ENCODE measurements at places on chromosomes 13 and 19. TPM values are rescaled to one million over a fixed set of nuclear protein-coding genes. Genes with fewer than 3 reads are reported as not detected.

DNA sequence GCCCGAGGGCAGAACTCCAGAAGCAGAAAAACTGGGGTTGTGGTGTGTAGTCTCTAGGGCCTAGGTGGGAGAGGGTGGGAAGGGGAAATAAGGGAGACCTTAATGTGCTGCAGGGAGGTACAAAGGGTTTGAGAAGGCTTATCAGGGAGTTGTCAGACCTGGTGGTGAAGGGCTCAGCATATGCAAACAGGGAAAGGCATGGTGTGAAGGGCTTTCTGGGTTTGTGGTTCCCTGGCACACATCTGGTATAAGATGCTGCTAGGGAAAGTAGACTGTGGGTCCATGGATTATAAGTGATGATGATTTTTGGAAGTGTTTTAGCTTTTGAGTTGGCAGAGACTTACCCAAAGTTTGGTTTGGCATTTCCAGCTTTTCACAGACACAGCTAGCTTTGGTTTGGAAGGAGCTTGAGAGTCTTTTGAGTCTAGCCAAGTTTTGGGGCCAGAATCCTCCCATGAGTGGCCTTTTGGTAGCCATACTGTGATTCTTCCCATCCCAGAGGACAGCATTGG, 2.2 kb downstream of the TRIM28 start:
- DNase-seq, result no peak

GRCh38 chr13:99370481-99371275, 63.5 kb upstream of the GPR183 start:
- no peak for DNase-seq

- DNase-seq, result no peak
These were observed 22.6 kb downstream of the THSD1 start for GRCh38 chr13:52383366-52383765.

- DNase-seq, result no peak
These were observed 708.6 kb upstream of the KLHL1 start for GRCh38 chr13:70816853-70817252.

DNA sequence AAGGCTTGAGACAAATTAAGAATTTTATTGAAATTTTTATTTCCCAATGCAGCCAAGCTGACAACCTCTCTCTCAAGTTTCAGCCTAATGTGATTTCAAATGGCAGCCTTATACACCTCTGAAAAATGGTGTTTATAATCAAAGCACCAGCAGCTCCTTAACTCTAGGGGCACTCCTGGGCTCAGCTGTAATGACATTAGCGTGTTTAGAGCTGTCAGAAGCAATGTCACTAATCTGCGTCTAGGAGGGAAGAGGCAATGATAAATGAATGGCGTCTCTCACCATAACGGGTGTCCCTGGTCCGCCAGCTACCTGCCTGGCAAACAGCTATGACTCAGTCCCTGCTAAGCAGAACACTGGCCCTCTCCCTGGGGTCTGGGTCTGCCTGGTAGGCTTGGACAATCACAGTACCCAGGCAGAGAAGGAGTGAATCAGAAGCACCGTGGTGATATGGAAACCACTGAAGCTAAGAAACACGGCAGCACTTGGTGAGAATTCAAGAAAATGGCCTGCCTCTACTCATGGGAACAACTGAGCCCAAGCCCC, 131.8 kb upstream of the VSTM2B start:
- no peak for DNase-seq

- DNase-seq, result no peak
These were observed 283.1 kb downstream of the KLF12 start for GRCh38 chr13:73851104-73851503.

- no peak for DNase-seq
These were observed 62.4 kb upstream of the SERP2 start for GRCh38 chr13:44311011-44311780.

Gene MISP3
- total RNA-seq, result 0.28 TPM

Gene EBI3
- not detected for total RNA-seq

Gene ZNF829
- total RNA-seq, result 6.3 TPM

Gene VSTM2B
- total RNA-seq, result not detected

Gene TMEM86B
- total RNA-seq, result 3.7 TPM

Gene CEACAM21
- 1.5 TPM for total RNA-seq

Measured in ovary (tissue), 10 donors.